NCI-H82 (cell line): ENCODE measurements at places on chromosomes 13 and 19.

GRCh38 chr13:113904411-113904810, 40.5 kb upstream of the GAS6 start:
- peak; percentile 28 for DNase-seq

- DNase-seq, result no peak
These were observed 908.2 kb downstream of the EFNB2 start for GRCh38 chr13:105627270-105627669.

GRCh38 chr13:112368883-112369282, 7.3 kb upstream of the SPACA7 start:
- DNase-seq, result no peak

DNA sequence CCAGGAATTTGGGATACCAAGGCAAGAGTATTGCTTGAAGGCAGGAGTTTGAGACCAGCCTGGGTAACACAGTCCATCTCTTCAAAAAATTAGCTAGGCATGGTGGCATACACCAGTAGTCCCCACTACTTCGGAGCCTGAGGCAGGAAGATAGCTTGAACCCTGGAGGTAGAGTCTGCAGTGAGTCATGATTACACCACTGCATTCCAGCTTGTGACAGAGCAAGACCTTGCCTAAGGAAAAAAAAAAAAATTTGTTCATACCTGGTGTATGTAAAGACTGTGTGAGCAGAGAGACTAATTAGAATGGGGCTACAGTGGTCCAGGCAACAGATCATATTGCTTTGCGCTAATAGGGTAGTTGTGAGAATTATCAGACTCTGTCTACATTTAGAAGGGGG, 778.3 kb upstream of the PCDH20 start:
- DNase-seq, result no peak

DNA sequence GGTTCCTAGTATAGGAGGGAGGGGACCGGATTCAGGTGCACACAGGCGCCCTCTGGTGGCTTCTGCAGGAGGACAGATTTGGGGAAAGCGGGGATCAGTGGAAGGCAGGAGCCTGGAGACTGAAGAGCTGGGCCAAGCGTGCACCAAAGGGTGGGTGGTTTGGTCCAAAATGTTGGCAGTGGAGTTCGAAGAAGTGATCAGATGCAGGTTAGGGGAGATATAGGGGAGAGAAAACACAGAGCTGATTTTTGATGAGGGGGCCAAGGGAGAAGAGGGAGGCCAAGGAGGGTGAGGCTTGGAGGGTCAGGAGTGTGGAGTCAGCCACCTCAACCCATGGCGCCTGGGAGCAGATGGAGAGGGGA, 6.8 kb upstream of the CARM1 start:
- peak; percentile 85 for DNase-seq

- DNase-seq, result no peak
These were observed 6.8 kb downstream of the CYP4F8 start for GRCh38 chr19:15621801-15622200.

DNA sequence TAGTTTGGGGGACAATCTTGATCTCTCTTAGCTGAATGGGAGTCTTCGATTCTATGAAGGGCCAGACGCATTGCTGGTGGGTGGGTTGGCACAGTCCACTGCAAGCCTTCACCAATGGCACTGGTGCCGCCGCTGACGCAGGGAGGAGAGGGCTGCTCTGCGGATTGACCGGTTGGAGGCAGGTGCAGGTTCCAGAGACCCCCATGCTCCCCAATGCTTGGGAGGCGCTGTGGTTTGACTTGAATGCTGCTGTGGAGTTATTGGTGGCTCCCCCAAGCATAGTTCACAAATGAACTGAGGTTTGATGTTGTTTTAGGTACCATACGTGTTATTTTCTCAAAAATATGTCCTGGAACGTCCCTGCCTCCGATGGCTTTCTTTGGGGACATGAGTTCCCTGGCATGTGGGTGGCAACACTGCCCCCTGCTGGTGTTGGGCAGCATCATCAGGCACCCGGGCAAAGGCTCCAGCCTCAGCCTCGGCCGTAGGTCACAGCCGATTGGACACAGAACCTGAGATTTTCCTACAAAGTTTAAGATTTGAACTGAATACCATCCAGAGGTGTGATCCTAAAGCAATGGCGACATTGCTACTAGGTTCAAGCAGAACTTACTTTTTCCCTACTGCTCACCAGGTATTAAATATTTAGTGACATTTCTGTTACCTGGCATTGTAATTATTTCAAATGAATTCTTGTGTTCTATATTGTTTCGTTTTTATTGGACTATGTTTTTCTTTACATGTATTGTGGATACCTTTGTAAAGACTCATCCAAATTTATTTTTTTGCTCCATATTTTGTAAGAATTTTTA, 95.5 kb downstream of the ANKRD10 start:
- DNase-seq, result peak; percentile 80

DNA sequence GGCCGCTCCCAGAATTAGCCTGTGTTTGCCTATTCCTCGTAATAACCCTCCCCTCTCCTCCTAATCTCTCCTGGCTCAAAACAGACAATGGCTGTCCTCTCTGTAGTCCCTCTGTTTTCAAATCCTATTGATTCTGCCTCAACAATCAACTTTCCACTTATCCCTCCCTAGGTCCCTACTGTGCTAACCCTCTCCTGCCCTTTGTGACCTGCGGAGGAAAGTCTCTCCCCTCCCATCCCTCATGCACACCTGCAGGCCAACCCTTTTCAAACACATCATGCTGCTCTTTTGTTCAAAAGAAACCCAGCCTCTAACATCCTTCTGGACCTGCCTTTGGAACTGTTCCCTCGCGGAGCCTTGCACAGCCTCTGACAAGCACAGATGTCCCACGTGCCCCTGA, 37.3 kb downstream of the CILP2 start:
- DNase-seq, result peak; percentile 52

DNA sequence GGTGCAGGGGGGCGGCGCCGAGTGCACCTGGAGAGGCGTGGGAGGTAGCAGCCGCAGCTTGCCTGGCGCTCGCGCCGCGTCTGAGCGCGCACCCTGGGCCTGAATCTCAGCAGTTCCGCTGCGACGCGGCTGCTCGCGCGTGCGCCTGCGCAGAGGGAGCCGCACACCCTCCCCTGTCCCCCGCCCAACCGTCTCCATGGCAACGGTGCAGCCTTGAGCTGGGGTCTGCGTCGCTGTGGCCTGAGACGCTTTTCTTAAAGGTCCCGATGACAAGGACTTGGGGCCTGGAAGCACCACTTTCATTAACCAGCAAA, at the start of gene PNMA8B:
PNMA8B (minus strand) TSS at position 82 of the 314 bp plus-strand sequence. CDS start 402 bp downstream, outside the sequence.
- peak; percentile 94 for DNase-seq

GRCh38 chr19:17824339-17824738, 3.0 kb upstream of the INSL3 start:
- no peak for DNase-seq

DNA sequence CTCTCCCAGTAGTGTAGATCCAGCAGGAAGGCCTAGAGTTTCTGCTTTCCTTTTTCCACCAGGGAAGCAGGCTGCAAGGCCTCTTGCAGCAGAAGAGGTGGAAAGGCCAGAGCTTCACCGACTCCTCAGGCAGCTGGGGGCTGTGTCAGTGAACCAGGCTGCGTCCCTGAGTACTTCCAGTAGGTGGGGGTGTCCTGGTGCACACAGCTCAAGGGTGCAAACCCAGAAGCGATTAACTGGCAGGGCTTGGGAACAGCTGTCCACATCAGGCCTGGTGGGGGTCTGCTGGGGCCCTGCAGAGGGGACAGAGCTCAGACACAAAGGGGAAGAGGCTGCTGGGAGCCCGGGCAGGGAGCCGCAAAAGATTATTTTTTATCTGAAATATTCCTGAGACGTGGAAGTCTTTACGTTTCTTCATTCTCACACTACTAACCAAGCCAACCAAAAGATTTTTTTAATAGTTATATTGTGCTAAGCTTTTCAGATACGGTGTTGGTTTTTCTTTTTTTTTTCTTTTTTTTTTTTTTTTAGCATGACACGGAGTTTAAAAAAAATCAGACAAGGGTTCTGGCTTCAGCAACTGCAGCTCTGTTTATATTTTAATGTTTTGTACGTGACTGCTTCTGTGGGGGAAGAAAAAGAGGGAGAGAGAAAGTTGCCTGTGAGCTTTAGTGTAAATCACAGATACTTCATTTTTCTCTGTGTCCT, 11.0 kb downstream of the TSHZ3 start:
- peak; percentile 94 for DNase-seq

- DNase-seq, result no peak
These were observed 43.1 kb upstream of the CHST8 start for GRCh38 chr19:33578697-33579096.

DNA sequence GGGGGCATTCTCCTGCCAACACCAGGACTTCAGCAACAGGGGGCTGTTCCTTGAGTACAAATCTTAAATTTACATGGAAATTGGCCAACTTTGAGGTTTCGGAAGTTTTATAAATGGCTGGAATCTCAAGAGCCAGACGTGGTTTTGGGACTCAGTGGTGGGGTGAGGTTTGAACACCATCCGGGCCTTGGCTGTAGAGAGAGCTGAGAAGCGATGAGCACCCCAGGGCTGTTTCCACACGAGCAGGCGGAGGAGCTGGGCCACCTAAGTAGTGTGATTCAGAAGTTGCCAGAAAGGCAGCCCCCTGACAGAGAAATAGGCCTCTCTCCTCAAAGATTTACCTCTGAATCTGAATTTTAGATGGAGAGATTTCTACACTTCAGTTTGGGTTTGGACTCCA, 89.0 kb downstream of the FGF9 start:
- no peak for DNase-seq

GRCh38 chr19:5286465-5287029, 54.1 kb downstream of the PTPRS start:
- no peak for DNase-seq

DNA sequence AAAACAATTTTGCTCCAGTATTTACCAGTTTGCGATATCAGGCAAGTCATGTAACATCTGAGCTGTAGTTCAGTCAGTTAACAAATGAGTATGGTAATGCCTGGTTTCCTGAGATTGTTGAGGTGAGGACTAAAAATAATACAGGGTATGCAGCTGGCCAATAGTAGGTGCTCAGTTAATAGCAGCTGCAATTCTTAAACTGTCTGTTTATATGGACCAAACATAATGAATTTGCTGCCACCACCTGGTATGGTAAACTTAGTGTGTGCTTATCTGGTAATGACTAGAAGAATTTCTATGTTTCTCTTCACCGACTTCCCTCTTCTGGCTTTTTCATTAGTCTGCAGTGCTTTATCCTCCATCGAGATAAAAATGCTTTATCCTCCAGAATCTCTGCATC, 9.1 kb downstream of the ZMYM2 start:
- DNase-seq, result no peak

GRCh38 chr19:47767349-47767748, 11.2 kb upstream of the SELENOW start:
- DNase-seq, result no peak

- no peak for DNase-seq
These were observed 565.7 kb downstream of the EFNB2 start for GRCh38 chr13:105969761-105970160.

GRCh38 chr19:29289020-29289419, 76.1 kb upstream of the UQCRFS1 start:
- DNase-seq, result no peak

DNA sequence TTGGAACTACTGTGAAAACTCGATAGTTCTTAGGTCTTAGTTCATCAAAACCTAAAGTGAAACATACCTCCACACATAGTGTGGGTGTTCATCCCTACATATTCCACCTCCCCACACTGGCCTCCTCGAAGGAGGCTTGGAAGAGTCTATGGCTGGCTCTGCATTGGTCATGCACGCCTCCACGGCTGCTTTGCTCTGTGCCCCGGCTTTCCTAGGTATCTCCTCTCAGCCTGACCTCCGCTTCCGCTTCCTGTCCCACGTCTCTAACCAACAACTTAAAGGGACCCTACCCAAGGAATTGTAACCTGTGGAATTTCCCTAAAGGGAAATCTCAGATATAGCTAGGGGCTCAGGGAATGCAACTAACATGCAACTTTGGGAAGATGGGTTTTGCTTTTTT, 79.7 kb upstream of the MBNL2 start:
- no peak for DNase-seq

DNA sequence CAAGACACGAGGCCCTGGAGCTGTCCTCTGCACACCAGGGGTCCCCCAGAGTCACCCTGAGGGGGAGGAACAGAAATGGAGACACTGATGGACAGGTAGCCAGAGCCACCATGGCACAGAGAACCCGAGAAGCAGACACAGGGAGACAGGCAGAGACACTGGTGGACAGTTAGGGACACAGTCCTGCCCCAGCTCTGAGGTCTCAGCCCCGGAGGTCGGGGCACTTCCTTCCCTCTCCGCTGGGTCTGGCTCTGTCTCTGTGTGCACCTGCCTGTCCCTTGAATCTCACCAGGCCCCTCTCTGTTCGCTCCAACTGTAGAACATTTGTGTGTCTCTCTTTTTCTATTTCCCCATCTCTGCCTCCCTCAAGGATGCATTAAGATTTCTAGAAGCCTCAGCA, 4.6 kb downstream of the KLK14 start:
- no peak for DNase-seq
